Heart left ventricle (tissue), 16 donors: ENCODE measurements at places on chromosomes 12 and 14.

DNA sequence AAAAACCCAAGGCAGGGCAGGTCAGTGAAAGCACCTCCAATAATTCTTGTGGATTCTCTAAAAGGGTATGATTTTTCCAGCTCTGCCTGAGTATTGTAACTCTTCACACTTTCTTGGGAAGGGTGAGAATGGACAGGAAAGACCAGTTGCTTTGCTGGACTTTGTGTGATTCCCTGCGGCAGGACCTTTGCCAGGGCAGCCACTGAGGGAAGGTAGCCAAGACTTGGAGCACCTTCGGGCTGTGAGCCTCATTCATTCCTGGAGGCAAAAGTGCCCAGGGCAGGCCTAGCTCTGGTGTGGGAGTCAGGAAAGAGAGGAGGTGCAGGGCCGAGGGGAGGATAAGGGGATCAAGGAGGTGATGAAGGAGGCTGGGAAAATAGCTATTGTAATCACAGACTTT lies 80.2 kb downstream of the VCPKMT start:
- no peak for DNase-seq

DNA sequence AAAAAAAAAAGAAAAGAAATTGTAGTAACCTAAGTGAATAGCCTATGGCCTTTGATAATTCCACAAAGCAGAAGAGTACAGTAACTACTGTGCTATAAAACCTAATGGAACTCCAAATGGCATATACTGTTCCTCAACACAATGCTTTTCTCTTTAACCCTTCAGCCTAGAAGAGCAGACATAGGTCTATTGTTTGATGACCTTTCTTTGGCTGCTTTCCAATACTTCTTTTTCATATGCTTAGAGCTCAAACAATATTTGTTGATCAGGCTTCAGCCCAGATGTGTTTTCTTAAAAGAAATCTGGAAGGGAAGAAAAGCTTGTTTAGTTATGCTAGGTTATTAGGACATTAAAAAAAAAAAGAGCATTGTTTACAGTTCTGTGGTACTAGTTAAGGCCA lies 116.4 kb downstream of the NTN4 start:
- no peak for DNase-seq

- DNase-seq, result no peak
These were observed 76.3 kb downstream of the ANO2 start for GRCh38 chr12:5868625-5869295.

- DNase-seq, result no peak
These were observed 252.5 kb downstream of the SLC6A15 start for GRCh38 chr12:84660139-84660538.

DNA sequence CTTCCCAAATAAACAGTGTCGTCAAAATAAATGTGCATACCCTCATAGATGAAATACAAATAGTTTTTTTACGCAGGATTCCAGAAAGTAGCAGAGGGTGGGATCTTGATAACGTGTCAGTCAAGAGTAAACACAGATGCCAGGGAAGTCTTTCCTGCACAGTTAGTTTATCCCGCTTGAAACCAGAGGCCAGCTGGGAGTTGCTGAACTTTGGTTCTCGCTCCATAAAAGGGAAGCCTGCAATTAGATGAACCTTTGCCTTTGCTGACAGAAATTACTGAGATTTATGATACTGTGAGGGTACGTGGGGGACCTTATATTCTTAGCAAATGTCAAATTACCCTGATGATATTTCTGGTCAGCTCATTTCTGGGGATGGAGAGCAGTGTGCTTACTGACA lies 18.9 kb downstream of the FAR2 start:
- no peak for DNase-seq

DNA sequence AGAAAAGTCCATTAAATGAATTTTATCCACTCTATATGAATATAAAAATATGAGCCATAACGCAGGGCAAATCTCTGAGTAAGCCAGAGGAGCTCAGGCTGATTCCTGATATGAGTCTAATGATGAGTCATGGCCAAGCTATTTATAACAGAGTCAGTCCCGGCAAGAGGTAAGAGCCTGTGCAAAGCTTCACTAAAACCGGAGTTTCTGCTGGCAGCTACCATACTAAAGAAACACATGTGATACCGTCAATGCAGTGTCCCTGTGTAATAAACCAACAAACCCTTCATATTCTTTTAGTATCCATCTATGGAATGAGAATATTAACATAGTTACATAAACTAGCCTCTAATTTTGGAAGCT lies 319.4 kb downstream of the KCNC2 start:
- no peak for DNase-seq
